ENCODE measurements at places on chromosomes 2 and 18.

GRCh38 chr18:35289727-35290093 is 319 bp downstream of the ZSCAN30 start:
- DNase-seq, result peak; percentile 44

DNA sequence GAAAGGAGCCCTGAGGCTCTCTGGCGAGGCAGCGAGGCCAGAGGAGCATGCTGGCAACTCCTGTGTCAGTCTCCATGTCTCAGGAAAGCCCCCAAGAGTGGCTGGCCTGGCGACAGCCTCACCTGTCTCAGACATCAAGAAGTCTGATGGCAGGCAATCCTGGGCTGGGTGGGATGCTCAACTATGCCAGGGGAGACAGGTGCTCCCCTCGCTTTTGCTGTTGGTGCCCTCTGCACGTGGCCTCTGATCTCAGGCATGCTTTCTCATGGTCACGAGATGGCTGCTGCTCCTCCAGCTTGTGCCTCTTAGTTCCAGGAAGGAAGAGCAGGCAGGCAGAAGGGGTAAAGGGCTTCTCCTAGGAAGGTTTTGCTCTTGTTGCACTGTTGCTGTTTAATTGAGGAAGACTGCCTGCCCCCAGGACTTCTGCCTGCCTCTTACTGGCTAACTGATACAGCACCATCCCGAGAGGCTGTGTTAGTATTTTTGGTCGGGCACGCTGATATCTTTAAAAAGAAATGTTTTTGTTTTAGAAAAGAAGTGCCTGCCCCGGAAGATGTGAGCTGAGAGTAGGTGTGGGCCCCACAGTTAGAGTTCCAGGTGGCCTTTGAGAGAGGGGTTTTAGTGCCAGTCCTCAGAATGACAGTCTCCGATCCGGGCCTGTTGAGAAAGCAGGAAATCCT is 344.8 kb upstream of the HS6ST1 start:
- DNase-seq, result no peak

GRCh38 chr2:101991721-101992145 is at the start of gene IL1R2:
IL1R2 (plus strand) TSS chr2:101991960; CDS start chr2:102008576, 16,616 bp downstream.
- peak; percentile 43 for DNase-seq

- no peak for DNase-seq
Observed at GRCh38 chr2:69043736-69044400, 30.9 kb downstream of the ANTXR1 start.

GRCh38 chr2:118521272-118521671 is 326.2 kb downstream of the EN1 start:
- DNase-seq, result no peak

DNA sequence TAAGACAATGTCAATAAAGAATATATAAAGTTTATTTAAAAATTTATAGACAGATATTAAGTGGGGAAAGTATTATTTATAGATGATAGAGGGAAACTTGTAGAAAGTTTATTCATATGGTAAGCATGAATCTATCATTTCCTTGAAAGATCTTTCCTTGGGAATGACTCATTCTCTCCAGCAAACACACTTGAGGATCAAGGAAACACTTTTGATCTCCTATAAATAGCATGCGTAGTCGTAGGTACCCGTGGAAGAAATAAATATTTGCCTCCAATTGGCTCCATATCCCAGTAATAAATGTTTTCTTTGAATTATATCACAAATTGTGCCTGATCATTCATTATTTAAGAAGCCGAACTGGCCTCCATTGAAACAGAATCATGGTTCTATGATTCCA is 483.4 kb downstream of the RNF144A start:
- no peak for DNase-seq

- no peak for DNase-seq
Observed at GRCh38 chr2:98849113-98849512, 86.9 kb downstream of the CRACDL start.

DNA sequence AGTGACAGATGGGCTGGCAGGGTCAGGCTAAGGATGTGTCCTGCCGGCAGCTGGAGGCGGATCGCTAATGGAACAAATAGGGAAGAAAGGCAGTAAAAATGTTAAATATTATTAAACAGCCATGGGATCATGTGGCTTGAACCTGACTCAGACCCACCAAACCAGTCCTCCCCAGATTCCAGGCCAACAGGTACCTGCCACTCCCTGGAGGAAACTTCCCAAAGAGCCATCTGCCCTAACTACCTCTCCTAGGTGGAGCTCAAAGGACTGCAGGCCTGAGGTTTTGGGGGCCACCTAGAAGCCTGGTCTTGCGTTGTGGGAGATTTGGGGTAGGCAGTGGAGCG is 34.3 kb downstream of the CIB4 start:
- DNase-seq, result peak; percentile 26

DNA sequence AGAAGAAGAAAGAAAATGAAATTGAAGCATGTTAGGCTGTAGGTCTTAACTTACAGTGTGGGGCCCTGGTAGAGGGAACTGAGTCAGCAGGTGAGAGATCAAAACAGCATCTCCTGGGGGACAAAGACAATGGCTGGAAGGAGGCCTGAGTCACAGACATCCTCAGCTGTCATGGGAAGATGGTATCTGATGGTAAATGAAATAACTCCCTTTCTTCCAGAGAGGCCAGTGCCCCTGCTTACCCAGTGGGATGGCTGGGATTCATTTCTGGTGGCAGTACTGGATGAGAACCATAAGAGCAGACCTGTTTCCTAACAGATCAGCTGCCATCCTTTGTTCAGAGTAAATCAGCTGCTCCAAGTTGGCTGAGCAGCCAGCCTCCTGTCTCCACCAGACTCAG is 251.3 kb upstream of the EPAS1 start:
- peak; percentile 49 for DNase-seq

GRCh38 chr2:39422700-39423099 is 14.4 kb downstream of the MAP4K3 start:
- no peak for DNase-seq

DNA sequence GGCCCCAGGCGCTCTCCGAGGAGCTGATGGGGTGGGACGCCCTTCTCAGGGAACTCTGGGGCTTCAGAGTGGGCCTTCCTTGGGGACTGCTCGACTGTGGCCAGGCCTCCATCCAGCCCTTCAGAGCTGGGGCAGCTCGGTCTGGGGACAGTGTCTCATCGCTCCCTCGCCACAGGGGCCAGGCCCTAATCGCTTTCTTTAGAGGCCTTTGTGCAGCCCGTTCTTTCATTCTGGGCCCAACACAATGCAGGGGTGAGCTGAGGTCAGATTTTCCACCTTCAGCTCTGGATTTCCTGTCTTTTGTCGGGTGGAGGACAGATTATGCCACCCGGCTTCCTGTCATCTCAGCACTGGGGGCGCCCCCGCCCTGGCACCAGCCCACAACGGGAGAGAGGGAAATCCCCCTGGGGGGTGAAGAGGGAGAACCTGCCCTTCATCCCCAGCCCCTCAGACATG is 25.2 kb downstream of the MYCN start:
- DNase-seq, result no peak

DNA sequence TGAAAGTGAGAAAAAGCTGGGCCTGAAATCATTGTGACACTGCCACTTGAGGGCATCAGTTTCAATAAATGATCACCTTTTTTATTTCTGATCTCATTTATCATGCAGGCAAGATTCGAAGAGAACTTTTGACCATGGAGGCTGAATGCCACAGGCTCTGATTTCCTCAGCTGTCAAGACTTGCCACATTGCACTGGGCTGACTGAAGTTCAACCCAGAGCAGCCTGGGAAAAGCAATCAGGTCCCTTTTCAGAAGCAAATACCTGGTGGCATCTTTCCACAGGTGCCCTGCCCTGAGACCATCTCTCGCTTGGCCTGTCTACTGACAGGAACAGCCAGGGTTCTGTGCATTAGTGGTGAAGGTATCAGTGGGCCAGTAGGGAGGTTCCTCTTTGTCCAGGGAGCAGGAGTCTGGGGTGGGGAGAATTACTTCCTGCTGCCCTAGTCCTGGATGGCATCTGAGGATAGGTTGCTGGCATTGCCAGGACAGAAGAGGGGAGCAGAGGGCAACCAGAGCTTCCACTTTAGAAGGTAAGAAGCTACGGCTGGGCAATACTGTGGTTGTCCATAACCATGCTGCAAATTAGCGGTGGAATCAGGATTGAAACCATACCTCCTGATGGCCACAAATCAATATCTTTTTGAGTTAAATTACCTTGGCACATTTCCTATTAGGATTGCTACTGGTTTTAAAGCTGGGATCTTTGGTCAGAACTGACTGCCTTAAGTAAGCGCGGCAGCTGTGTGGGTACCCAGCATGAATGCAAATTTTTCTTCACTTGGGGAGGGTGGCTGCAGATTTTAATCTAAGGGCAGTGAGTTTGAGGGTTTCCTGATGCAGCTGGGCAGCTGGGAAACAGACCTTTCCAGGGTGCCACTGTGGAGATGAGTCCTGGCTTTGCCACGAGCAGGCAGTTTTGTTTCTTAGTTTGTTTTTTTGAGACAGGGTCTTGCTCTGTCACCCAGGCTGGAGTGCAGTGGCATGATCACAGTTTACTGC is 394.5 kb downstream of the ALK start:
- no peak for DNase-seq

DNA sequence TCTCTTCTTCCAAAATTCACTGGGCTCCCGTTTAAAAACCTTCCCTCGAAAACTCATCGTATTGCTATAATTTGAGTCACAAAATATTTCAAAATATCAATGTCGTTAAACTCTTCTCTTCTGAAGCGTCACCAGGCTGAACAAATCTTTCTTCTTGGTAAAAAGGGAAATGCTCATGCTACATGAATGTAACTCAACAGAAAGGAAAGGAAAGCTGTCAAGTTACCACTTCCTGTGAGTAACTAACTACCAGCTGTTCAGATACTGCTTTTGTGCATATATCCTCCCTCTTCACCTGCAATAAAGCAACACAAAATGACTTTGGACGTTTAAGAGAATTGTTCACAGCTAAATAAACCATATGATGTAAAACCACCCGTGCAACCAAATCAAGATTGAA is 95.4 kb downstream of the DOCK10 start:
- no peak for DNase-seq

- peak; percentile 64 for DNase-seq
Observed at GRCh38 chr2:233449081-233449901, 95.0 kb downstream of the DGKD start.

- no peak for DNase-seq
Observed at GRCh38 chr18:54294274-54294673, 25.0 kb downstream of the POLI start.

GRCh38 chr2:169828141-169828811 is 1.0 kb downstream of the UBR3 start:
- peak; percentile 44 for DNase-seq

GRCh38 chr18:46657115-46657955 is at the start of gene LOXHD1:
LOXHD1 (minus strand) TSS chr18:46657220; CDS start chr18:46657033, 187 bp downstream.
- DNase-seq, result no peak

DNA sequence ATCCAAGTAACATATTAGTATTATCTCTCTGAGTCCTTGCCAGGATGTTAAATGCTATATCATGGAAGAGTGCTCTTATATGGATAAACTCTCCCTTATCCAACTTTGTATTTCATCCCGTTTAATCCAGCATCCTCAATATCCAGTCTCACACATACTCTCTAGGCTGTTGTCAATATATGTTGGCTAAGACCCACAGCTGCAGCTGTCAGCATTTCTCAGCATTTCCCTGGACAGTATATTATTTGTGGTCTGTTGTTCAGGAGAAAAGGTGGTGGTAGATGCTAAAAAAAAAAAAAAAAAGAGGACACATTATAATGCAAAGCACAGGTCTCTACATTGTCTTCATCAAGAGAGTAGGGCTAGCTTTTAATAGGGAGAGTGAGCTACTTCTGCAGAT is 1368.0 kb upstream of the ZEB2 start:
- DNase-seq, result no peak

GRCh38 chr2:188628989-188629752 is 337.5 kb downstream of the GULP1 start:
- DNase-seq, result no peak

DNA sequence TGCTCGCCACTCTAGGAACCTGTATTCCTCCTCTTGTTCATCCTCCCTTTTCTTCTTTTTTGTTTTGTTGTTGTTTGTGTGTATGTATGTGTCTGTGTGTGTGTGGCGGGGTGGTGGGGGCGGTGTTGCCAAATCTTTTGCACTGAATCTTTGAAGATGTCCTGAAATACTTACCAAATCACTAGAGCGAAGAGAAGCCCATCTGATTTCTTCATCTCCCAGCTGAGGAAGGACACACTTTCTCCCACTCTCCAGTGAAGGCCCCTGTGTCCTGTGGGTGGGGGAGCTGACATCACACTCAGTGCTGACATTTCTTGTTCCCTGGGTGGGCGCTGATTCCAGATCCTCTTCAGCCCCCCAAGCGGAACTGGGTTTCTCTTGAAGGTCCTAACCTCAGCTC is 74.5 kb downstream of the NEDD4L start:
- DNase-seq, result no peak

- no peak for DNase-seq
Observed at GRCh38 chr2:144801766-144802165, 281.8 kb upstream of the ZEB2 start.

- DNase-seq, result no peak
Observed at GRCh38 chr2:203733684-203734083, 27.2 kb downstream of the CD28 start.

- no peak for DNase-seq
Observed at GRCh38 chr2:7703048-7703447, 785.8 kb downstream of the RNF144A start.

DNA sequence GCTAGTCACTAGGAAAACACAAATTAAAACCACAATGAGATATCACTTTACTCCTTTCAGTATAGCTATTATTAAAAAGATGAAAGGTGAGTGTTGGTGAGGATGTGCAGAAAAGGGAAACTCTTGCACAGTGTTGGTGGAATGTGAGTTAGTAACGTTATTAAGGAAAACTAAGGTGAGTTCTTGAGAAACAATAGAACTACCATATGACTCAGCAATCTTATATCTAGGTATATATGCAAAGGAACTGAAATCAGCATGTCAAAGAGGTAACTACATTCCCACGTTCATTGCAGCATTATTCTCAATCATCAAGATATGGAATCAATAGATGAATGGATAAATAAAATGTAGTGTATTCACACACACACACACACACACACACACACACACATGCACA is 117.3 kb upstream of the HNMT start:
- no peak for DNase-seq

DNA sequence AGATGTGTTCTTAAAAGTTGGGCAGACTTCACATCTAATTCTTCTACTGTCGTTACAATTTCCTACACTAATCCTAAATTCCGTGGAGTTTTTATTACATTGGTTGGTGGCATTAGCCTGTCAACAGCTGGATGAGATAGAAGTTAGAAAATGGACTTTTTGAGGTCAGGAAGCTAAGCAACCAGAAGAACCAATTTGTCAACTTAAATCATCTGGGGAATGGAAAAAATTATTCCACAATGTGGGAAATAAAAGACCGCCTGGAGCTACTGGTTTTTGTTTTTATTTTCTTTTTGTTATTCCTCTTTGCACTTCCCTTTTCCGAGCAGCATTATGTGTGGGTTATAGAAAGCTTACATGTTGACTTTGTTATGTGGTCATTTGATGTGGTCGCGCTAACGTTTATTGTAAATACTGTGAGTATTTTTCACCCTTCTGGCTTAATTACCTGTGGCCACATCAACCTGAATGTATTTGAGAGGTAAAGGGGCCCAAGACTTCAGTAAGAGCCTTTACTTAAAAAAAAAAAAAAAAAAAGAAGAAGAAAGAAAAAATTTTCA is 75.3 kb downstream of the PTPRM start:
- DNase-seq, result no peak

DNA sequence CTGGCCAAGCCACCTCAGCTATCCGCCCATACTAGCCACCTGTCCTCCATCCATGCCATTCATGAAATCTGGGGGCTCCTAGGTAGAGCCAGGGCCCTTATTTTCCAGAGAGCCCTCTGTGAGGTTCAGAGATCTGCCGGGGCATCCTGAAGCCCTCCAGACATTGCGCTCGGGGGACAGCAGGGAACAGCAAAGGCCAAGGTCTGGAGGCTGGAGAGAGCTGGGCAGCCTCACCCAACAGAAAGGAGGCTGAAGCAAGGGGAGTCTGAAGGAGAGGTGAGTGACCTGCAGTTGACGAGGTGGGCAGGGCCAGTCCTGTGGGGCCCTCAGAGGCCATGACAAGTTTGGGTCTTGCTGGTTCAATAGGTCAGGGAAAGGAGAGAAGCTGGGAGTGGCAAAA is 8.6 kb upstream of the DES start:
- no peak for DNase-seq
